Mononuclear cell (primary cell): ENCODE measurements at places on chromosomes 13 and 19. TPM values are rescaled to one million over a fixed set of nuclear protein-coding genes. Genes with fewer than 3 reads are reported as not detected.

Gene LILRB5
- total RNA-seq, result 0.10 TPM

Gene ACP7
- not detected for total RNA-seq

Gene DENND1C
- 23.9 TPM for total RNA-seq

Gene ZNF730
- 0.21 TPM for total RNA-seq

Gene WDR83
- 3.4 TPM for total RNA-seq

Gene INSL3
- total RNA-seq, result 0.52 TPM

Gene ONECUT3
- not detected for total RNA-seq

Gene CAPN12
- total RNA-seq, result 1.8 TPM

Gene WDFY2
- 19.0 TPM for total RNA-seq

Gene GSX1
- total RNA-seq, result not detected

Gene KCNN1
- under 0.01 TPM for total RNA-seq

Gene ZNF793
- 2.8 TPM for total RNA-seq

Gene OLFM2
- 1.3 TPM for total RNA-seq

Gene ZNF66
- 5.6 TPM for total RNA-seq

Gene NLRP9
- not detected for total RNA-seq

Gene CFAP97D2
- total RNA-seq, result 0.94 TPM

Gene POLR1G
- 0.10 TPM for total RNA-seq

Gene CNN1
- 0.52 TPM for total RNA-seq

Gene ZNF560
- not detected for total RNA-seq

Gene RNF225
- total RNA-seq, result 0.42 TPM

Gene C19orf73
- 3.5 TPM for total RNA-seq

Gene LRP3
- 3.8 TPM for total RNA-seq

Gene PEG3
- total RNA-seq, result under 0.01 TPM

Gene FAAP24
- 0.42 TPM for total RNA-seq

Gene EPSTI1
- 14.9 TPM for total RNA-seq
